ENCODE measurements at places on chromosomes 12 and 14.

- DNase-seq, result no peak
Measured at GRCh38 chr14:38217553-38217952, 9.8 kb downstream of the SSTR1 start.

DNA sequence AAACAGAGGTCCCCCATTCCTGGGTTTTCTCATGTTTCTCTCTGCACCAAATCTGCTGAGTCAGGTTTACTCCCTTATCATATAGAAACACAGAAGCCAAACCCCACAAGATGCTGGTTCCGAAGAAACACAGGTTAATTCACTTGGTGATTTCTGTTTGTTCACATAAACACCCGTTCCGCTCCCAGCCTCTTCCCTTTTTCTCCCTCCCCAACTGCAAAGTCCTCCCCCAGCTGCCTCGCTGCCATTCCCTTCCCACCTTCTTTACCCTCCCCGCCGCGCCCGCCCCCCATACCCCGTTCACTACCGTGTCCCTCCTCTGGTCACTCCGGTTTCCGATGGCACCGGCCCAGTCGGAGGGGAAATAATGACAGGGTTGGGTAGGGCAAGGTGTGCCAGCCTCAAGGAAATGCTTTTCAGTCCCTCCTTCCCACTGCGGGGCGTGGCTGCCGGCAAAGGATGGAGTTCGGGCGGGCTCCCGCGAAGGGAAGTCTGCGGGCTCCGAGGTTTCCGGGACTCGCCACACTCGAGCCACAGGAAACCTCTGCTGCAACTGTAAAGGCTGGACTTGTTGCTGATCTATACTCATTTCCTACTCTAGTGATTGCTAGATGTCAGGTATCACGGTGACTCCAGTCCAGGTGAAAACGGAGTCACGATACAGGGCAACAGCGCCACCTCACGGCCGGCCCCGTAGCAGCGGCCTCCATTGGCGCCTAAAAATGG, at the start of gene STYK1:
STYK1 (minus strand) TSS at position 394 of the 726 bp plus-strand sequence. CDS start 39,434 bp downstream, outside the sequence.
- DNase-seq, result peak; percentile 97

GRCh38 chr12:110159671-110160245, 35.6 kb downstream of the IFT81 start:
- DNase-seq, result no peak

DNA sequence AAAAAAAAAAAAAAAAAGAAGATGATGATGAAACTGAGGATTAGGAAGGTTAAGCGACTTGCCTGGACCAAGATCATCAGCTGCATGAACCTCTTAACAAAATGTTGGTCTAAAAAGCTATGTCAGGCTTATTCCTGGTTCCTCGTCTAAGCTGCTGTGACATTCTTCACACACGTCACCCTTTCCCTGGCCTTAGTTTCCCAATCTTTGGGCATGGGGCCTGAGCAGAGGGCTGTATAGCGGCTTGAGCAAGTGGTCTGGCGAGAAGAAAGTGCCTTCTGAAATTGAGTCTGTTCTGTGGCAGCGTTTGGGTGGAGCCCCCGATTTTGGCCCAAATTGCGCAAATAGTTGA, 58.7 kb upstream of the CCND2 start:
- no peak for DNase-seq

- no peak for DNase-seq
Measured at GRCh38 chr12:117774941-117775775, 193.6 kb downstream of the KSR2 start.

- DNase-seq, result no peak
Measured at GRCh38 chr12:16072678-16073077, 161.5 kb downstream of the DERA start.

DNA sequence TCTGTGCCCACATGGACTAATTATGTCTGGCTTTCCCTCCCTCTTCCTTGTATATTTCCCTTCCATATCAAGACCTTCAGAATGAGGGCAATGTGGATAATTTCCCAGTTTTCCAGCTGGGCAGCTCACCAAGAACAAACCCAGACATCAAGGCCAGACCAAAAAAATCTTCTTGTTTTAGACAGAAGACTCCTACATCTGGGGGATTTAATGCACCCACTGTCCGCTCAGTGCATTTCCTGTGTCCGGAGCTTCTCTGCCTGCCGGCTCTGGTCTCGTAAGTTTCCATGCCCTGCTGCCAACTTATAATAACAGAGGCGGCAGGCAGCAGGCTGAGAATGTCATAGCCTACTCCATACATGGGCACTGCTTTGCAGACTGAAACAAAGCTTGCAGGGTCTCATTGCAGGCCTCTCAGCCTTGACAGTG, 207.2 kb upstream of the BCL2L14 start:
- no peak for DNase-seq

- no peak for DNase-seq
Measured at GRCh38 chr14:89352976-89353765, 63.9 kb downstream of the FOXN3 start.

DNA sequence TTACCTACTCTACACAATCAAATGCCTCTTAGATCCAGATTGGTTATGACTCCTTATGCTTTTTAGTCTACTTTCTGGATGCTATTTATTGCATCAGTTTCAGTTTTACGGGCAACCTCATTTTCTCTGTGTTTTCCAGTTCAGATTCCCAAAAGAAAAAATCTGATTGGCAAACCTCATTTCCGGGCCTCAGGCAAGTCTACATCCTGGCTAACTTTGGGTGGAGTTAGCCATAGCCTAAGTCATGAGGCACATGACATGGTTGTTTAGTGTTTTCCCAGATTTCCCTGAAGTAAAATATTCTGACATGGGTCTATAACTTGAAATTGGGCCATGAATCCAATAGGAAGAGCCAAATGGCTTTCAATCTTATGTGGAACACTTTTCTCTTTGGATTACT, 339.7 kb downstream of the NUAK1 start:
- no peak for DNase-seq

GRCh38 chr12:79964100-79964627, 29.3 kb upstream of the PPP1R12A start:
- DNase-seq, result no peak

DNA sequence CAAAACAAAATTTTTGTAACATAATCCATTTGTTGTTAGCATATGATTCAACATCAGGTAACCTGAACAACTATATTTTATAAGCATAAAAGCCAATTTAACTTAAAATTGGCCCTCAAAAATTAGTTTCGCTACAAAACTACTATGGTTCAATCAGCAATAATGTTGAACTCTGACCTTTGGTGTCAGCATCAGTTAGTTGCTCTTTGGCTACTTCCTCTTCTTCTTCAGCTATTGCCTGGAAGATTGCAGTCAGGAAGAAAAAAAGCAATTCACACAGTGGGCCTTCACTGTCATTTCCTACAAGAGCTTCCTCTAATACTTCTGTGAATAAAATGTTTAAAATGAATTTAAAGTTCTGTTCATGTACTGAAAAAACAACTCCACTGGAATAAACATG, 78.2 kb upstream of the CFL2 start:
- no peak for DNase-seq

GRCh38 chr14:74469548-74470518, 23.3 kb downstream of the NPC2 start:
- DNase-seq, result no peak

DNA sequence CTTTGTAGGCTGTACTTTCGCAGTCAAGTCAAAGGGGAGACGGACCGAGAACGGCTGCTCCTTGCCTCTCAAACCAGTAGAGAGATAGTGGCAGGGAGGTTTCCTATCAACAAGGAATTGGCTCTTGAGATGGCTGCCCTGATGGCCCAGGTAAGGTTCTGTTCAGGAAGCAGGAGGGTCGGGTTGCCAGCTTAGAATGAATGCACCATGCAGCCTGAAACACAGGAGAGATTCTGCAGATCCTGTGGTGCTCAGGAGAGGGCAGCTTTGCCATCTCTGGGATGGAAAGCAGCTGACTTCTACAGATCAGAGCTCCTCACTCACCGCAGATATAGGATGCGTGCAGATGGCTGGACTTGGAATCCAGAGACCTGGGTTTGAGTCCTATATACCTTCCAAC, 18.0 kb downstream of the PIGH start:
- DNase-seq, result no peak

DNA sequence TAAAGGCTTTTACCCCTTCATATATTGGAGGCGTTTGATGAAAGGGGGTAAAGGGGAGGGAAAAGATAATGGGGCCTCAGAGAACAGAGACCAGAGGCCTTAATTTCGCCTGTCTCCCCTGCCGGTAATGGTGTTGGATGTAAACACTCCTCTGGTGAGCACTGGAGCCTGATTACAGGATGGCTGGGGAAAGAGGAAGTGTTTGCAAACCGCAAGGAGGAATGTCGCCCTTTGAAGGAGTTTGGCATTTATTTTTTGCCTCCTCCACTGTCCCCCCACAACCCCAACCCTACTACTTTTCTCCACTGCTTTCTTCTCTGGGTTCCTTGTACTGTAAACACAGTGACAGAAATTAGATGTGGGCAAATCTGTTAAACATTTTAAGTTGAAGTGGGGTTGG, 211.9 kb upstream of the TBX3 start:
- DNase-seq, result no peak

DNA sequence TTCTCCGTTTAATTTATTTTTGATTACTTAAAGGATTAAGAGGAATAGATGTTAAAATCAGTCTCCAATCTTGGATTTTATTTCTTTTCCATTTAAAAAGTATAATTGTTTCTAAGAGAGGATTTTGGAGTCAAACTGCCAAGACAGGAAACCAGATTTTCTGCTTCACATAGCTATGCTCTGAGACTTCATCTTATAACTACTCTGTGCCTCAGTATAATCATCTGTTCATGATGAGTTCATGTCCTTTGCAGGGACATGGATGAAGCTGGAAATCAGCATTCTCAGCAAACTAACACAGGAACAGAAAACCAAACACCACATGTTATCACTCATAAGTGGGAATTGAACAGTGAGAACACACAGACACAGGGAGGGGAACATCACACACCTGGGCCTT, 9.0 kb upstream of the TAS2R31 start:
- DNase-seq, result no peak

DNA sequence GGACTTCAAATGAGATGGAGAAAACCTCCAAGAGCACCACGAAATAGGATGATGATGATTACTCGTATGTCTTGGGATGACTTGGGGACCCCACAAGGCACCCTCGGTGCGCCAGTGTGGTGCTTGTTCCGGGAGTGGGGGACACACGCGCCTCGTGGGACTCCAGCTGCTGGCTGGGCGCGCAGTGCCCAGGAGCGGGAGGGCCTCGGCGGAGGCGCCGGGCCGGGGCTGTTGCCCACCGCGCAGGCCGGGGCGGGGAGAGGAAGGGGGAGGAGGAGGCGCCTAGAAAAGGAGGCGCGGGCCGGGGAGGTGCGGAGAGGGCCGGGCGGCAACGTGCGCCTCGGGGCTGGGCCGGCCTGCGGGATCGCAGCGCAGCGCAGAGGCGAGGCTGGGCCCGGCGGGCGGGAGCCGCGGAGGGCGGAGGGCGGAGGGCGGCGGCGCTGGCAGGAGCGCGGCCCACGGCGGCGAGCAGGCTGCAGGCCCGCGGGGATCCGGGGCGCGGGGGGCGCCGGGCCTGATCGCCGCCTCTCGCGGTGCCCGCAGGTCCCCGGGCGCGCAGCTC, at the start of gene RFLNA:
RFLNA (plus strand) TSS at position 314 of the 562 bp plus-strand sequence. CDS start 337 bp downstream, outside the sequence.
- DNase-seq, result peak; percentile 50

GRCh38 chr12:66724616-66725015, 45.7 kb upstream of the GRIP1 start:
- peak; percentile 55 for DNase-seq

DNA sequence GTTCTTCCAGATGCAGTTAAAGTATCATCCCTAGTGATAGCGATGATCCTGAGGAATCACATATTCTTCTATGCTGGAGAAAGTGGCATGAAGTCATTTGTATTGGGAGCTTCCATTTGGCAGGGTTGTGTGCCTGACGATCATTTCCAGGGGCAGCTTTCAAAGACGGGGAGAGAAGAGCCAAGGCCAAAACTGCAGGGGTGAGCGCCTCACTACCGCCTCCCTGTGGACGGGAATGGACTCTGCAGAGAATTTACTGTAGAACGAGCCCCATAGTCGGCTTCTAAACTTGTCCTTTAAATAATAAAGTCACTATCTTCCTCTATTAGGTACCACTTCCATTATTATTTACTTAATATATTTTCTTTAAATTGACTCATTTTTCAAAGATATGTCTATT, 555.9 kb upstream of the TMEM132C start:
- DNase-seq, result no peak

DNA sequence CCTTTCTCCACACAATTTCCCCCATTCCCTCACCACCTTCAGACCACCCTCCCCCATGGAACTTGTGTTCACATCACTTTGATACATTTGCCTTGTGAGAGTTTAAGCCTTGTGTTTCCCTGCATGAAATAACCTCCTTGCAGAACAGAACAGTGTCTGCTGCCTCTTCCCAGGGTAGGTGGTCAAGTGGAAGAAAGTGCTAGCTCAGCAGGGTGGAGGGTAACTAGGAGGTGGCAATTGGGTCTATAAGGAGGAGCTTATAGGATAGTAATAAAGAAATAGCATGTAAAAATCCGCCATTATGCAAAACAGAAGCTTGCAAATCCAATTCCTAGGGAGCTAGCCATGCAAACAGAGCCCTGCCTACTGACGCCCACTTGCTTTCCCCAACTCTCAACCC, 13.9 kb upstream of the KRT8 start:
- DNase-seq, result no peak

DNA sequence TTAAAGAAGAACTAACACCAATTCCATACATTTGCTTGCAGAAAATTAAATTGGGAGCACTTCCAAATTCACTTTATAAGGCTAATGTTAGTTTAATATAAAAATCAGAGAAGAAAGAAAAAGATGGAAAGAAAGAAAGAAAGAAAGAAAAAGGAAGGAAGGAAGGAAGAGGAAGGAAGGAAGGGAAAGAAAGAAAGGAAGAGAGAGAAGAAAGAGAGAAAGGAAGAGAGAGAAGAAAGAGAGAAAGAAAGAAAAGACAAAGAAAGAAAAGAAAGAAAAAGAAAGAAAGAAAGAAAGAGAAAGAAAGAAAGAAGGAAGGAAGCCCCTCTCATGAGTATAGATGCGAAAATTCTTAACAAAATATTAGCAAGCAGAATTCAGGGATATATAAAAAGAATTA, 267.7 kb downstream of the RPAP3 start:
- no peak for DNase-seq

DNA sequence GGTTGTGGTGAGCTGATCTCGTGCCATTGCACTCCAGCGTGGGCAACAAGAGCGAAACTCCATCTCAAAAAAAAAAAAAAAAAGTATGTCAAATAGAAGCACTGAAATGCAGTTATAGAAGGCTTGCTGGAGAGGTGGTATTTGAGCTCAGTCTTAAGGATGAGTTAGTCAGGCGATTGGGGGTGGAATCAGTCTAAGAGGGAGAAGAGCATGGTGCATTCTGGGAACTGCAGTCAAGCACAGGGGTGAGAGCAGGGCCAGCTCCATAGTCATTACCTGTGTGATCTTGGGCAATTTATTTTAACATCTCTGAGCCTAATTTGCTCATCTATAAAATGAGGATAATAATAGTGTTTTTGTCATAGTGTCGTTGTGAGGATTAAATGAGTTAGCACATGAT, 5.9 kb upstream of the GNB3 start:
- DNase-seq, result no peak

- DNase-seq, result no peak
Measured at GRCh38 chr12:26157001-26157400, 32.2 kb upstream of the BHLHE41 start.

GRCh38 chr12:80195074-80195726, 95.9 kb downstream of the OTOGL start:
- DNase-seq, result peak; percentile 64

All from NCI-H146 (cell line).